Smooth muscle cell of bladder (primary cell): ENCODE measurements at places on chromosomes 7 and 10. TPM values are rescaled to one million over a fixed set of nuclear protein-coding genes. Genes with fewer than 3 reads are reported as not detected.

The CYP3A4 gene
- total RNA-seq = not detected in 2 replicates

The PTN gene
- 27.8 and 36.4 TPM in 2 replicates for total RNA-seq

The PLXDC2 gene
- total RNA-seq = 20.9 and 33.3 TPM in 2 replicates

The SGCE gene
- 75.8 and 84.4 TPM in 2 replicates for total RNA-seq

The OR2A5 gene
- not detected in 2 replicates for total RNA-seq

The CFAP69 gene
- 7.7 and 10.4 TPM in 2 replicates for total RNA-seq

The CCSER2 gene
- total RNA-seq = 15.4 and 20.2 TPM in 2 replicates

The TAS2R39 gene
- total RNA-seq = not detected in 2 replicates

The GDF2 gene
- not detected in 2 replicates for total RNA-seq

The TAS2R41 gene
- total RNA-seq = not detected in 2 replicates

The CYP2C8 gene
- total RNA-seq = under 0.01 TPM in 1 of 2 replicates, not detected in the other

The NKX2-3 gene
- total RNA-seq = not detected in 2 replicates

The DNAAF5 gene
- total RNA-seq = 6.7 and 7.9 TPM in 2 replicates

The DPYSL4 gene
- total RNA-seq = 1.6 and 11.0 TPM in 2 replicates

The LRRD1 gene
- total RNA-seq = 0.14 TPM in 1 of 2 replicates, not detected in the other

The FAM25C gene
- total RNA-seq = not detected in 2 replicates

The EIF5AL1 gene
- total RNA-seq = 0.18 and 0.28 TPM in 2 replicates

The OR2A7 gene
- 0.09 and 0.14 TPM in 2 replicates for total RNA-seq

The AKR1C8 gene
- total RNA-seq = not detected in 2 replicates

The CPN1 gene
- total RNA-seq = not detected in 2 replicates

The DOCK1 gene
- 84.2 and 98.5 TPM in 2 replicates for total RNA-seq

The TAS2R3 gene
- total RNA-seq = 0.85 and 1.8 TPM in 2 replicates
